ENCODE measurements at places on chromosomes 1 and 21.

DNA sequence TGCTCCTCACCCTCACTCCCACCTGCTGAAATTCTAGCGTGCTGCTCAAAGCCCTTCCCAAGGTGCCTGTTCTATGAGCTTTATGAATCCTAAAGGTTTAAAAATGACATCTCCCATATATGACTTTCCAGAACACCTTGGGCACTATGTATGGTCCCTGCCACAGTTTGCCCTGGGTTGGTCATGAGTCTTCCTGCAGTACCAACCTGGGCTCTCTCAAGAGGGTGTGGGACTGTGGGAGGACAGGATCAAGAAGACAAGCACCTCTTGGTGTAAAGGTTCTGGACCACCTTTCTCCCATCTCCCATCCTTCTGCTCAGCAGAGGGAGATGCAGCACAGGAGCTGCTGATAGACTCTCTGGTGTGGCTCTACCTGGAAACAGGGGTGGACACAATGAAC is 134.1 kb downstream of the FCRL5 start:
- no peak for DNase-seq

DNA sequence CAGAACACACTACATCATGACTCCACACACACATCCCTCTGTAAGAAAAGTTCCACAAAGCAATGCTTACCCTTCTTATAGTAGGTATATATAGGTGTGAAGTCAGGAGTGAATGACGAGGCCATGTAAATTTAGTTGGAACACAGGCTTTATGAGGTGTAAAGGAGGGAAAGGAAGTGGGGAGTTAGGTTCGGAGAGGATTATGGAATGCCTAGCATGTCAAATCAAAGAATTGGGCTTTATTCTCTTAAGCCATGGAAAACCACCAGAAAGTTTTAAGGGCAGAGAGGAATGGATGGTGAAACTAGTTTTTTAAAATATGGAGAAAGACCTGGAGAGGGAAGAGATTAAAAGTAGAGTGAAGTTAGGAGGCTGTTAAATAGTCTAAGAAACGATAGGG is 26.3 kb downstream of the TFAP2E start:
- DNase-seq: no peak

GRCh38 chr1:30779294-30780071 is 21.9 kb upstream of the LAPTM5 start:
- peak; percentile 95 for DNase-seq

- no peak for DNase-seq
These were observed 1.1 kb upstream of the RAP1GAP start for GRCh38 chr1:21670059-21670881.

DNA sequence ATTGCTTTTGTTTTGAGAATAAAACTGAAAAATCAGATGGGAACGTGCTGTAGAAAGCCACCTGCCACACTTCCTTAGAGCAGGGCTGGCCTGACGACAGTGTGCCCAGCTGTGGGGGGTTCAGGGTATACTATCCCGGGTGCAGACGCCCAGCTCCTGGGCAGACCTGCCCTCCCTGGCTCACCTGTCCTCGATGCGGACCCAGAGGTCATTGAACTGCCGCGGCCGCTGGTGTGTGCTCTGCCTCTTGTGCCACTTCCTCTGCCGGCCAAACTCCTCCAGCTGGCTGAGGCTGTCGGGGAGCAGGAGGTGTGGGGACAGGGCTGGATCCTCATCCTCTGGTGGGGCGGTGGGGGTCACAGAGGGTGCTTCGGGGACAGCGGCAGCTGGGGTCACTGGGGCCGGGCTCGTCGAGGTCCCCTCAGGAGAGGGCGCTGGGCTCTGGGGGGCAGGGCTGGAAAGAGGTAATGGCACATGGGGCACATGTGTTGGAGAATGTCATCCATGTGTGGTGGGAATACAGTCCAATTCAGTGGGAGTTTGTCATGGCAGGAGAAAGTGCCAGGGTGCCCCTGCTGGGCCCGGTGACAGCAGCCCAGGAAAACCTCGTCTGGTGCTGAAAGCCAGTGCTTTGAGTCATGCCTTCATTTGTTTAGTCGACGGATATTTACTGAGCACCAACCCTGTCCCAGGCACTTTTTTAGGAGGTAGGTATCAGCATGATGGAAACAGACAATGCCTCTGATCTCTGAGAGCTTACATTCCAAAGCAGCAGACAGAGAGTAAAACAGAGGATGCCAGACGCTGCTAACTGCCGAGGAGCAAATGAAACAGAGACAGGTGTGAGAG is 222.0 kb downstream of the TRABD2B start:
- no peak for DNase-seq

DNA sequence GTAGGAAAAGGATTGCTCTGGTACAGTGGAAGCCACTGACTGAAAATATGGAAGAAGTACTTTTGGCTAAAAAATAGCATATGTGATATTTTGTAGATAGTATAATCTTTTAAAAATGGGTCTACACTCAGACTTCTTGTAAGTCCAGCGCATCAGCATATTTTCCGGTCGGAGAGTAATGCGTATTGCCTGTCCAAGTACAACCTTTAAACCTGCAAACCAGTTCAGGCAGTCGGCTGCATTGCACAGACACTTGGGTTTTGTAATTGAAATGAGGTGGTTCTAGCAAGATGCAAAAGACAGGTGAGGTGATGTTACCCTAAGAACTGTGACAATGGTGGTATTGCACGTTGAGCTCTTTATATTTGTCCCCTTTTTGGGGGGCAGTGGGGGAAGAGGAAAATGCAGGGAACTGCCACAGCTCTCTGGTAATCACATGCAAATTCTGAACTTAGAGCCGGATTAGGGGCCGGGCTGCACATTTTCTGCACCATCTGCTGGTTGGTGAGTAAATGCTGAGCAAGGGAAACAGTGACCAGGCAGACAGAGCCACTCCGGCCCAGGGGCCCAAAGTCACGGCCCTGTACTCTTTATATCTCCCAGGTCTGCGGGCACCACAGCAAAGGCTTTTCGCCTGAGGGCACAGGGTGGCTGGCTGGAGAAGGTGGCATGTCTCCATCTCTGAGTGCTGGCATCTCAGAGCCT is 2.3 kb downstream of the GPR137B start:
- DNase-seq: no peak

- DNase-seq: no peak
These were observed 207.5 kb downstream of the KCNT2 start for GRCh38 chr1:196400478-196401451.

GRCh38 chr1:63000508-63000907 is 216.6 kb downstream of the ATG4C start:
- DNase-seq: no peak

DNA sequence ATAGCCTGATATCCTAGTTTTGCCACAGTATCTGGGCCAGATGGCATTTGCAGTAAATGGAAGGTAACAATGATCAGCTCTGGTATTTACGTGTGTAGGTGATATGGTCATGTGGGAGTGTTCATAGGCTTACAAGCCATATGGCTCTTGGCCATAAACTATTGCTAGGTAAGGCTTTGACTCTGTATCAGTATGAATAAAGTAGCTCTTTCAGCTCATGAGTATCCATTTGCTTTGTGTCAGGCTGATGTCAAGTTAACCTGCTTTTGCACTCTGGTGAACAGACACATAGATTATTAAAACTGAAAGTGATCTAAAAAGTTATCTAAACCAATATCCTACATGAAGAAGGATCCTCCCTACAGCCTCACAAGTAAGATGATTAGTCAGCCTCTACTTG is 69.0 kb downstream of the DDR2 start:
- DNase-seq: no peak

GRCh38 chr21:41634858-41635257 is 126.9 kb upstream of the TMPRSS2 start:
- no peak for DNase-seq

GRCh38 chr1:53266038-53266437 is 27.7 kb upstream of the MAGOH start:
- DNase-seq: no peak

All from stimulated activated CD4-positive, alpha-beta T cell treated with anti-CD3 and anti-CD28 coated beads, Interleukin-1b, Interleukin-23, amount 100 ng/mL, for 4 hours (primary cell).